ENCODE measurements at places on chromosomes 4 and X. TPM values are rescaled to one million over a fixed set of nuclear protein-coding genes. Genes with fewer than 3 reads are reported as not detected.
A peak's percentile ranks its signal among the peaks of the same experiment; 100 is the strongest.

DNA sequence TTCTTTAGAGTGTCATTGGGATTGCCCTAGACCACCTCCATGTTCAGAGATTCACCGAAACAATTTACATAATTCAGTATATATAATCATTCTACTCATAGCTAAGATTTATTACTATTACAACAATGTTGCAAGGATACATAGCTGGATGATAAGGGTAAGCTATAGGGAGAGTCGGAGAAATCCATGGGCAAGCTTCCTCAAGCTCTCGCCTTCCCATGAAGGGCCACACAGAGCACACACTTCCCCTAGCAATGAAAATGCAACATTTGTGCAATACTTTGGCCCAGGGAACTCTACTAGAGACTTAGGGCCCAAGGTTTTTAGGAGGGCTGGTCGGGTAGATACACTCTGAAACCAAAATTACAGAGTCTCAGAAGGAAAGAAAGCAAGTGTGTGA lies 49.7 kb upstream of the ABCG2 start:
- DNase-seq = no peak
- H3K4me1 ChIP-seq = no peaks in the 10 kb centered on the region

DNA sequence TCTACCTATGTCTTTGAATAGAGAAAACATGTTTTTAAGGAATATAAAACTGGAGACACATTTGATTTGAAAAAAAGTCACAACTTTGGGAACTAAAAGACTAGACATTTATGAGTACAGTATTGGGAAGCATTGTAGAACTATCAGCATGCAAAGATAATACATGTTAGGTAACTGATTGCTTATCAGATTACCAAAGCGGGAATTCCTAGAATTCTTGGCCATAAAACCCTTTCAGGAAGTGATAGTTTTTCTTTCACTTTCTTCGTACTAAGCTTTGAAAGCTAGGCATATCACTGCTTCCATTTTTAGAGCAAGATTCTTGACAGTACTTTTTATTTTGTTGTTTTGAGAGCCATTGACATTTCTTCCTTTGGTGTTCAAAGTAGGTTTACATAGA lies 646.6 kb upstream of the PITX2 start:
- H3K27ac ChIP-seq = no peak overlapping the region
- H3K4me1 ChIP-seq = no peaks in the 10 kb centered on the region
- no peak overlapping the region for H3K4me3 ChIP-seq
- no peaks in the 10 kb centered on the region for H3K36me3 ChIP-seq

GRCh38 chrX:115912372-115912897 lies 258.1 kb upstream of the AGTR2 start:
- no peak overlapping the region for H3K4me3 ChIP-seq
- H3K4me1 ChIP-seq = no peaks in the 10 kb centered on the region
- H3K36me3 ChIP-seq = no peaks in the 10 kb centered on the region
- DNase-seq = no peak
- H3K27ac ChIP-seq = no peak overlapping the region
- no peaks in the 10 kb centered on the region for H3K27me3 ChIP-seq

DNA sequence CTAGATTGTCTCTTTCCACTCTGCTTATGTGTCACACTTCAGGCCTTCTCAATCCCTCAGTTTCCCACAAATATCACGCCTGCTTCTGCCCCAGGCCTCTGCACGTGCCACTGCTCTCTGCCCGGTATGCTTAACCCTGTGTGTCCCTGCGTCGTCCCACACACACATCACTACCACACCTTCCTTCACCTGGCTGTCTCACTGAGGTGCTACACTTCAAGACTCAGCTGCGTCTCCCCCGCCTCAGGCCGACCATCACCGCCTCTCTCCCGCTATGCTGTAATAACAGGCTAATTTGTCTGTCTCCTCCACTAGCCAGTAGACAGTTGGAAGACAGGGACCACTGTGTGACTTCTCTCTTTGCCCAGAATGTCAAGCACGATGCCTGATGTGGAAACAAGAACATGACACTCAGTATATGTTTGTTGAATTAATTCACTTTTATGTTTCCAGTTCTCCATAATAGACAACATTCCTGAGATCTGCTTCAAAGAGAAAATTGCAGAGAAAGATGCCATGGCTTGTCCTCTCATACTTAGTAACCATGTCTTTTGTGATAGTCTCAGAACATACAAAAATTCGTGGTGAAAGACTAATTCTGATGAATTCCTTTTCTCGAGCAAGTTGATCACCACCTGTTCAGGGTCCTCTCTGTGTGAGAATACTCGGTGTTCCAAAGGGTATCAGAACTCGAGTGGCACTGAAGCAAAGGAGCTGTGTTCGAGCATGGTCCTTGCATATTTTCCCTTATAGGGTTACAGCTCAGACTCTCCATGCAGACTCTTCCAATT lies 54.2 kb downstream of the AFAP1 start:
- peaks cover 4% of the 10 kb centered on the region for H3K36me3 ChIP-seq
- peaks cover 41% of the 10 kb centered on the region for H3K4me1 ChIP-seq
- DNase-seq = no peak
- H3K27ac ChIP-seq = no peak overlapping the region
- H3K27me3 ChIP-seq = no peaks in the 10 kb centered on the region

GRCh38 chr4:95889662-95890061 lies 49.8 kb downstream of the PDHA2 start:
- H3K27me3 ChIP-seq = no peaks in the 10 kb centered on the region
- H3K36me3 ChIP-seq = no peaks in the 10 kb centered on the region
- no peak for DNase-seq
- H3K4me3 ChIP-seq = no peak overlapping the region
- H3K27ac ChIP-seq = no peak overlapping the region
- H3K4me1 ChIP-seq = no peaks in the 10 kb centered on the region

GRCh38 chr4:47287735-47288134 lies 175.8 kb downstream of the COMMD8 start:
- no peak overlapping the region for H3K27ac ChIP-seq
- no peak for DNase-seq
- H3K36me3 ChIP-seq = no peaks in the 10 kb centered on the region
- H3K4me3 ChIP-seq = no peak overlapping the region
- H3K27me3 ChIP-seq = peaks cover 6% of the 10 kb centered on the region
- no peaks in the 10 kb centered on the region for H3K4me1 ChIP-seq

DNA sequence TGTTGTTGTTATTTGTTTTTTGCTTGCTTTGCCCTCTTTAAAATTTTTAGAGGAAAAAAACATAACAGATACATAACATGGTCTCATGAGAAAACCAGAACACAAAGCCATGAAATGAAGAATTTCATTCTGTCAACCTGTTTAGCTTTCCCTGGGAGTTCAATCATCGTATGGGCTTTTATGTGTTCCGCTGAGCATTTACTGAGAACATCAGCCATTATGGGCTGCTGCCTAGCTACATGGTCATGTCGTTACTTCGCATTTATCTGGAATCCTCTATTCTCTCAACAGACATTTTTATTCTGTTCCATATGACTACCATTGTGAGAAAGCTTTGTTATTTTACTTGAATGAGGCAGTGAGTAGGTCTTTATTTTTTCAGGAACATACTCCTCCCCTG lies 51.4 kb downstream of the NDST3 start:
- H3K4me3 ChIP-seq = no peak overlapping the region
- no peaks in the 10 kb centered on the region for H3K4me1 ChIP-seq
- no peaks in the 10 kb centered on the region for H3K36me3 ChIP-seq

GRCh38 chrX:110167952-110168451 lies 149.9 kb downstream of the AMMECR1 start:
- H3K4me3 ChIP-seq = no peak overlapping the region
- no peak overlapping the region for H3K27ac ChIP-seq
- peak; percentile 63 for DNase-seq
- peaks cover 8% of the 10 kb centered on the region for H3K36me3 ChIP-seq
- no peaks in the 10 kb centered on the region for H3K27me3 ChIP-seq
- H3K4me1 ChIP-seq = peaks cover 9% of the 10 kb centered on the region

- H3K4me3 ChIP-seq = no peak overlapping the region
- no peaks in the 10 kb centered on the region for H3K4me1 ChIP-seq
- DNase-seq = no peak
- H3K27ac ChIP-seq = no peak overlapping the region
- H3K36me3 ChIP-seq = no peaks in the 10 kb centered on the region
These were observed 15.8 kb upstream of the LDB2 start for GRCh38 chr4:16914208-16914607.

DNA sequence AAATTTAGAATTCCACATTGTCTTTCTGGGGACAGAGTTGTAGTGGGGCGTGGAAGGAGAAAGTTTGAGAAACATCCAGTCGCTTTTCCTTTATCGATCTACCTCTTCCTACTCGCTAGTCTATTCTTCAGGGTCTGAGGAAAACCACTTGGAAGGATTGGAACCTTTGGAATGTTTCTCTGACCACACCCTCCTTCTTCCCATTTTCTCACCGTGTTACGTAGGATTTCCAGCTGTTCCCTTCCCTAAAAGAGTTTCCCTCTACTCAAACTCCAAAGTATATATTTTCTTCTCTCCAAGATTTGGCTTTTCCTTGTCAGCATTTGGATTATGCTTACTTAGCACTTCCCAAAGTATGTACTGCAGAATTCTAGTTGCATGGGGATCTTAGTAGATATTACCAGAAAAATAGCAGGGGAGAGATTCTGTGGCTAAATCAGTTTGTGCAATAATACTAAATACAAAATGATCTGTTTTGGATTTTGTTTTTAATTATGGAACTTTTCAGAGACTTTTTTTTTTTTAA lies 4.9 kb downstream of the ENPEP start:
- DNase-seq = no peak
- no peak overlapping the region for H3K4me3 ChIP-seq
- peaks cover 5% of the 10 kb centered on the region for H3K4me1 ChIP-seq
- peaks cover 34% of the 10 kb centered on the region for H3K27me3 ChIP-seq
- H3K27ac ChIP-seq = no peak overlapping the region
- H3K36me3 ChIP-seq = no peaks in the 10 kb centered on the region

GRCh38 chr4:26782168-26782829 lies 78.3 kb upstream of the STIM2 start:
- no peaks in the 10 kb centered on the region for H3K4me1 ChIP-seq
- H3K27ac ChIP-seq = no peak overlapping the region
- DNase-seq = no peak

The AP1S2 gene
- total RNA-seq = 29.3 TPM

The DRD5 gene
- total RNA-seq = not detected

The KCND1 gene
- total RNA-seq = 2.5 TPM

The NOCT gene
- 12.2 TPM for total RNA-seq

The NDP gene
- total RNA-seq = not detected

The NLGN4X gene
- total RNA-seq = not detected

The SPANXB1 gene
- total RNA-seq = not detected

The LRPAP1 gene
- 55.9 TPM for total RNA-seq
